Mesenchymal stem cell (in vitro differentiated cells and primary cell): ENCODE measurements at places on chromosomes 1 and 21.

GRCh38 chr1:224783006-224783651 lies 146.3 kb upstream of the DNAH14 start:
- no peak overlapping the region for H3K27ac ChIP-seq
- H3K27me3 ChIP-seq: no peaks in the 10 kb centered on the region
- no peaks in the 10 kb centered on the region for H3K4me1 ChIP-seq
- H3K36me3 ChIP-seq: no peaks in the 10 kb centered on the region

- H3K36me3 ChIP-seq: no peaks in the 10 kb centered on the region
- H3K27ac ChIP-seq: no peak overlapping the region
- DNase-seq: no peak
These were observed 310.9 kb downstream of the SIPA1L2 start for GRCh38 chr1:232319072-232319471.

DNA sequence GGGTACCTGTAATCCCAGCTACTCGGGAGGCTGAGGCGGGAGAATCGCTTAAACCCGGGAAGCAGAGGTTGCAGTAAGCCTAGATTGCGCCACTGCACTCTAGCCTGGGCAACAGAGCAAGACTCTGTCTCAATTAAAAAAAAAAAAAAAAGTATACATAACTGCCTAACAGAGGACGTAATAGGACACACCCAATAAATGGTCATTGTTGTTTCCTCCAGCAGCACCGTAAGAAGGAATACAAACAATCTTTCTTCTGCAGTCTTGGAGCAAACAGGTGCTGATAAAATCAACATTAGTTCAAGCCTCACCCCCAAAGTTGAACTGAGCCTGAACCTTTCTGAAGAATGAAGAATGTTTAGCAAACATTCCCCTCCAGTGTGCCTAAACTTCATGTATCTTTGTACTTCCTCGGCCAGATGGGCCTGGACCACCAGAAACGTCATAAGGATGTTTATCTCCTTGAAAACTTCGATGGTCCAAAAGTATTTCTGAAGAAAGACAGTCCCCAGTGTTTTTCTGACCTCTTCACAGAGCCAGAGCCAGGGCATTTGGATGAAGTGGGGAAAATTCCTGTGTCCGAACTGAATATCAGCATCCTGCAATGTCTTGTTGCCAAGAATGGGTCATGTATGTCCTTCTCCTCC lies 136.8 kb upstream of the F3 start:
- no peaks in the 10 kb centered on the region for H3K4me1 ChIP-seq
- H3K4me3 ChIP-seq: no peak overlapping the region
- no peak for DNase-seq
- no peak overlapping the region for H3K27ac ChIP-seq

DNA sequence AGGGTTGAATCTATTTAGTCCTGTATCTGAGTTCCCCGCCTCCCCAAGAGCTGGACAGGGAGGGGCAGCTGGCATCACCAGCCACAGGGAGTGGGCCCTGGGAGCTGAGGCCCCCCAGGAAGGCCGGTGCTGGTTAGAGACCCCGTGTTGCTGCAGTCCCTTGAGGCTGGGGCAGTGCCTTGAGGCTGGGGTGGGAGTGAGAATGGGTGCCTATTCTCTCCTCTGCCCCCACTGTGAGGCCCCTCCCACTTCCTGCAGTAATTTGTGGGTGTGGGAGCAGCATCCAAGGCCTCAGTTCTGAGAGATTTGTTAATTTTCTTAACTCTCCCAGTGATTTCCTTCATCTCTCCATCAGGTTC lies 2.5 kb upstream of the TRAPPC3 start:
- DNase-seq: no peak
- H3K4me1 ChIP-seq: peaks cover 28% of the 10 kb centered on the region
- H3K27me3 ChIP-seq: no peaks in the 10 kb centered on the region
- H3K4me3 ChIP-seq: no peak overlapping the region
- H3K27ac ChIP-seq: peak overlapping the region; percentile 38

GRCh38 chr1:207923121-207923520 lies 12.2 kb upstream of the CD34 start:
- no peak for DNase-seq
- peaks cover 6% of the 10 kb centered on the region for H3K4me1 ChIP-seq
- no peak overlapping the region for H3K4me3 ChIP-seq
- no peak overlapping the region for H3K27ac ChIP-seq
- peaks cover 4% of the 10 kb centered on the region for H3K27me3 ChIP-seq
- H3K36me3 ChIP-seq: no peaks in the 10 kb centered on the region

GRCh38 chr1:234528074-234528865 lies 49.3 kb upstream of the TARBP1 start:
- H3K36me3 ChIP-seq: no peaks in the 10 kb centered on the region
- H3K27ac ChIP-seq: no peak overlapping the region
- DNase-seq: no peak
- H3K4me3 ChIP-seq: no peak overlapping the region
- no peaks in the 10 kb centered on the region for H3K27me3 ChIP-seq

GRCh38 chr21:45854690-45855247 lies 126.8 kb upstream of the COL6A1 start:
- H3K27me3 ChIP-seq: no peaks in the 10 kb centered on the region
- peaks cover 8% of the 10 kb centered on the region for H3K4me1 ChIP-seq
- H3K36me3 ChIP-seq: peaks cover 3% of the 10 kb centered on the region
- no peak overlapping the region for H3K27ac ChIP-seq

DNA sequence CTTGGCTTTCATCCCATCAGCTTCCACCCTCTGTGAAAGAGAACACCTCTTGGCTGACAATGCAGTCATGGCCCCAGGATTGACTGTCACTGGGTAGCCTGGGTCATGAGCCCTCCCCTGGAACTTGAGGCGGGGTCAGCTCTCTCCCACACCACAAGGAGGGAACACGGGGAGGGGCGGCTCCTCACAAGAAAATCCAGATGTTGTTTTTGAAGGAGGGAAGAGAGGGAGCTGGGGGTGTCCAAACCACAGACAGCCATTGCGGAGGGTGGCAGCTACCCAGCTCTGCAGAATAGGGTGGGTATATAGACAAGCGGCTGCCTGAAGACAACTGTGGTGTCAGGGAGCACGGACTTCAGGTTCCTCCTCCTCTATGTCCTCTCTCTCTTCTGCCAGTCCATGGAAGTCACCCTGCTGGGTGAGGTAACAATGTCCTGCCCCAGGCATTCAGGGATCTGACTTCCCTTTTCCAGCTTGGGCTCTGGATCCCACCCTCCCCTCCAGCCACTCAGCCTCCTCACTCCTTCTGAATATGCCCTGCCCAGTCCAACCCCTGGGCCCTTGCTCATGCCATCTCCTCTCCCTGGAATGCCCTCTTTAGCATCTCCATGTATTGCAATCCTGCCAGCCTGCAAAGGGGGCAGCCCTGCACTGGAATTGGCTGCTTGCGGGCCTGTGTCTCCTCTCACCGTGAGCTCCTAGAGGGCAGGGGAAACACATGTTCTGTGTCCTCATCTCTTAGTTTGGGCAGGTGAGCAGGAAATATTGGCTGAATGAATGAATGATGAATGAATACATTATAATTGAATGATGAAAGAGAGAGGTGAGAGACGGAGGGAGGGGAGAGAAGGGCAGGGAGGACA lies 60.9 kb upstream of the RUNX3 start:
- H3K4me1 ChIP-seq: no peaks in the 10 kb centered on the region
- H3K4me3 ChIP-seq: no peak overlapping the region
- no peak overlapping the region for H3K27ac ChIP-seq
- DNase-seq: no peak
- peaks cover 87% of the 10 kb centered on the region for H3K27me3 ChIP-seq

GRCh38 chr1:46581681-46582455 lies 22.2 kb downstream of the MKNK1 start:
- no peaks in the 10 kb centered on the region for H3K27me3 ChIP-seq
- H3K4me3 ChIP-seq: no peak overlapping the region
- no peak for DNase-seq
- peaks cover 56% of the 10 kb centered on the region for H3K36me3 ChIP-seq
- H3K27ac ChIP-seq: no peak overlapping the region
- H3K4me1 ChIP-seq: no peaks in the 10 kb centered on the region

GRCh38 chr1:24414775-24415333 lies 748 bp upstream of the NIPAL3 start:
- H3K27ac ChIP-seq: no peak overlapping the region
- H3K36me3 ChIP-seq: peaks cover 7% of the 10 kb centered on the region
- no peaks in the 10 kb centered on the region for H3K27me3 ChIP-seq

DNA sequence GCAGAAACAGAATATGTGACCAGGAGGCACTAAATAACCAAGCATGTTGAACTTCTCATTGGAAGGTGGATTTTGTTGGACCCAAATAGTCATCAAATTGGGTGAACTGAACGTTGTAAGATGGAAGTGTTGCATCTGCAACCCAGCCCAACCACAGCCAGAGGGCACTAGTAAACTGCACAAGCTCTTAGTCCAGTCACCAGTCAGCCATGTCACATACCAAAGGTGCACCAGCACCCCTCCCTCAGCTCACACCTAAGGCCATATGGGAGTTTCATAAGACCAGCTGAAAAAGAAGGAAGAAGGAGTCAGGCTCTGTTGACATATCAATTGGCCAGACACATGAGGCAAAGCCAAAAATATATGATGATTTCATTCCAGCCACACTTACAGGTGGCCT lies 481.7 kb upstream of the NR5A2 start:
- no peaks in the 10 kb centered on the region for H3K36me3 ChIP-seq
- H3K27ac ChIP-seq: peak overlapping the region; percentile 48
- no peak overlapping the region for H3K4me3 ChIP-seq
- H3K4me1 ChIP-seq: peaks cover 2% of the 10 kb centered on the region
- no peak for DNase-seq
- no peaks in the 10 kb centered on the region for H3K27me3 ChIP-seq

DNA sequence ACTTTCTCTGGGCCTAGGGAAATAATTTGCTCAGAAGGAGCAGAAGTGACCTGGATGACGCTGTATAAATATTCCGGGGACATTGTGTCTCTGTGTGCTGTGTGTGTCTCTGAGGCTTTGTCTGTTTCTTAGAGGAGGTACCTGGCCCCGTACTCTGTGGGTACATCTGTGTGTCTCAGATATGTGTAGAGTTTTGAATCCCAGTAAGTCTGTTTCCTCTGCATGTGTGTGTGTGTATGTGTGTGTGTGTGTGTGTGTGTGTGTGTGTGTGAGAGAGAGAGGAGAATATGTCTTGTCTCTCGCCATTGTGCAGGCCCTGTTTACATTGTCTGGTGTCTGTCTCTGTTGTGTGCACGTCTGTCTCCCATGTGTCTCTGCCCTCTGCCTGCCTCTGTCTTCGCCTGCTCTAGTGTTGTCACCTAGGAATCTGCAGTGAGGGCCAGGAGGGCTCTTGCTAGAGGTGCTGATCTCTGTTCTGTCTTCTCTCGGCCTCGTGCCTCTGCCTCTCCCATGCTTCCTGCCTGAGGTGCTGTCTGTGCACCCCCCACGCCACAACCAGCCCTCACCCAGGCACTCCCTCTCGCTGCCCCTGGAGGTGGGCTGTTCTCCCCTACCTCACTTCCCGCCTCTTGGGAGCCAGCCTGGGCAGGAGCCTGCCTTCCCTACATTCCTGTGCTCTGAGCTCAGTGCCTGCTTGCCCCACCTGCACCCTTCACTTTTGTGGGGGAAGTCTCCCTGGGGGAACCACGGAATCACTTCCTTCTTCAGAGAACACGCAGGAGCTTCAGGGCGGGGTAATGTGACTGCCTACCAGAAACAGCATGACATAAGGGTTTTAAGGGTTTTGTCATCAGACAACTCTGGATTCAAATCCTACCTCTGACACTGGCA lies 5.9 kb downstream of the MAP7D1 start:
- peak overlapping the region; percentile 93 for H3K27ac ChIP-seq
- peaks cover 36% of the 10 kb centered on the region for H3K4me1 ChIP-seq
- peak; percentile 57 for DNase-seq
- H3K27me3 ChIP-seq: no peaks in the 10 kb centered on the region
- peak overlapping the region; percentile 81 for H3K4me3 ChIP-seq

- no peaks in the 10 kb centered on the region for H3K27me3 ChIP-seq
- no peaks in the 10 kb centered on the region for H3K36me3 ChIP-seq
- no peak overlapping the region for H3K27ac ChIP-seq
- DNase-seq: no peak
- no peak overlapping the region for H3K4me3 ChIP-seq
These were observed 732.9 kb downstream of the RWDD3 start for GRCh38 chr1:95966866-95967265.

GRCh38 chr1:109499661-109500536 lies 6.0 kb downstream of the CYB561D1 start:
- H3K27ac ChIP-seq: peak overlapping the region; percentile 76
- H3K27me3 ChIP-seq: no peaks in the 10 kb centered on the region
- no peak overlapping the region for H3K4me3 ChIP-seq
- peaks cover 24% of the 10 kb centered on the region for H3K36me3 ChIP-seq
- DNase-seq: peak; percentile 69

DNA sequence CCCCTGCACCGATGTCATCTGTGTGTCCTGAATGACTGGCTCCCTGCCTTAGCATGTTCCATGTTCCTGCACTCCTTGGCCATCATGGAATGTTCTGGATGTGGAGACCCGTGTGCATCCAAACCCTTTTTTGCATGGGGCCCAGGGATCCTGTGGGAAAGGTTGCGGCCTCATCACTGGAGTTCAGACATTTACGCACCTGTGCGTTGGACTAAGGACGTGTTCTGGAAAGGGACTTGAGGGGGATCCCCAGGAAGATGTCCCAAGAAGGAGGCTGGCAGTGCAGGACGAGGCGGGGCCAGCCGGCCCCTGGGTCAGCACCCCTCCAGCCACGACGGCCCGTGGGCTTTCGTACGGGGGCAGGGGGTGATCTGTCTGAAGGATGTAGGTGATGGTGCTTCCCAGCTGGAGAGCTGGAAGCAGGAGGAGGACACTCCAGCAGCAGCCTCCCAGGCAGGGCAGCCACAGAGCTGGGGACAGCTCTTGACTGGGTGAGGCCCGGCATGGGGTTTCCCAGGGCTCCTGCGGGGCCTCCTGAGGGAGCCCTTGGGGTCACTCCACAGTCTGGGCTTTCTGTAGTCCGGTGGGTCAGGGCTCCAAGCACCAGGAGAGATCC lies 67.2 kb downstream of the SCCPDH start:
- DNase-seq: no peak
- peaks cover 9% of the 10 kb centered on the region for H3K4me1 ChIP-seq
- H3K27me3 ChIP-seq: no peaks in the 10 kb centered on the region

- H3K27ac ChIP-seq: no peak overlapping the region
- no peaks in the 10 kb centered on the region for H3K27me3 ChIP-seq
- DNase-seq: no peak
- H3K4me3 ChIP-seq: no peak overlapping the region
- H3K36me3 ChIP-seq: no peaks in the 10 kb centered on the region
These were observed 47.0 kb downstream of the ACTL8 start for GRCh38 chr1:17802164-17802563.

- no peaks in the 10 kb centered on the region for H3K4me1 ChIP-seq
- DNase-seq: no peak
- no peaks in the 10 kb centered on the region for H3K36me3 ChIP-seq
- H3K27me3 ChIP-seq: peaks cover 6% of the 10 kb centered on the region
These were observed 14.4 kb upstream of the IFI6 start for GRCh38 chr1:27686223-27686990.

GRCh38 chr1:3168678-3169077 lies 99.7 kb downstream of the PRDM16 start:
- no peak overlapping the region for H3K27ac ChIP-seq
- DNase-seq: no peak
- H3K27me3 ChIP-seq: peaks cover 3% of the 10 kb centered on the region
- no peak overlapping the region for H3K4me3 ChIP-seq
- H3K36me3 ChIP-seq: no peaks in the 10 kb centered on the region

GRCh38 chr1:115067161-115067859 lies 22.0 kb downstream of the TSPAN2 start:
- H3K27ac ChIP-seq: peak overlapping the region; percentile 89
- H3K4me3 ChIP-seq: peak overlapping the region; percentile 32
- H3K27me3 ChIP-seq: no peaks in the 10 kb centered on the region
- no peaks in the 10 kb centered on the region for H3K36me3 ChIP-seq
- peaks cover 16% of the 10 kb centered on the region for H3K4me1 ChIP-seq
- DNase-seq: no peak
